ENCODE measurements at places on chromosomes 13 and 19.

- DNase-seq: no peak
These were observed 4.7 kb downstream of the DCLK1 start for GRCh38 chr13:36126491-36126890.

GRCh38 chr13:44734201-44734707, 158.1 kb upstream of the TSC22D1 start:
- peak; percentile 66 for DNase-seq

DNA sequence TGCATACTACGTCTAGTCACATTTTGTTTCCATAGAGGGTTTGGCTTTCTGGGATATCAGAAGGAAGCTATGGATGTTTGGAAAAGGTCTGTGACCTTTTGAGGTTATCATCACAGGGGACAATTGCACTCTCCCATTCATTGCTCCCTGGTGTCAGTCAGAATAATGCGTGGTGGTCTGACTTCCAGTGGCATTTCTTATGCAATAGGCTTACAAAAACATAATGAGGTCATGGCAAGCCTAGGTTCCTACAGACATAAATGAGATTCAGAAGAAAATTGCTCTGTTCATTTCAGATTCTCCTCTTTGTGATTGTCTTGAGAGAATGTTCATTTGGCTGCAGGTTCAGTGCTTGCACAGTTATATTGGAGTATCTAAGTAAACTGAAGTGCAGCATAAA, 54.6 kb downstream of the ARHGAP35 start:
- no peak for DNase-seq

DNA sequence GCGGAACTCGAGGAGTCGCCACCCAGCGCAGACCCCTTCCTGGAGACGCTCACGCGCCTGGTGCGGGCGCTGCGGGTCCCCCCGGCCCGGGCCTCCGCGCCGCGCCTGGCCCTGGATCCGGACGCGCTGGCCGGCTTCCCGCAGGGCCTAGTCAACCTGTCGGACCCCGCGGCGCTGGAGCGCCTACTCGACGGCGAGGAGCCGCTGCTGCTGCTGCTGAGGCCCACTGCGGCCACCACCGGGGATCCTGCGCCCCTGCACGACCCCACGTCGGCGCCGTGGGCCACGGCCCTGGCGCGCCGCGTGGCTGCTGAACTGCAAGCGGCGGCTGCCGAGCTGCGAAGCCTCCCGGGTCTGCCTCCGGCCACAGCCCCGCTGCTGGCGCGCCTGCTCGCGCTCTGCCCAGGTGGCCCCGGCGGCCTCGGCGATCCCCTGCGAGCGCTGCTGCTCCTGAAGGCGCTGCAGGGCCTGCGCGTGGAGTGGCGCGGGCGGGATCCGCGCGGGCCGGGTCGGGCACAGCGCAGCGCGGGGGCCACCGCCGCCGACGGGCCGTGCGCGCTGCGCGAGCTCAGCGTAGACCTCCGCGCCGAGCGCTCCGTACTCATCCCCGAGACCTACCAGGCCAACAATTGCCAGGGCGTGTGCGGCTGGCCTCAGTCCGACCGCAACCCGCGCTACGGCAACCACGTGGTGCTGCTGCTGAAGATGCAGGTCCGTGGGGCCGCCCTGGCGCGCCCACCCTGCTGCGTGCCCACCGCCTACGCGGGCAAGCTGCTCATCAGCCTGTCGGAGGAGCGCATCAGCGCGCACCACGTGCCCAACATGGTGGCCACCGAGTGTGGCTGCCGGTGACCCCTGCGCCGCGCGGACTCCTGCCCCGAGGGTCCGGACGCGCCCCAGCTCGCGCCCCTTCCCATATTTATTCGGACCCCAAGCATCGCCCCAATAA, 2.3 kb downstream of the AMH start:
- DNase-seq: no peak

- no peak for DNase-seq
These were observed 348.8 kb downstream of the SPRY2 start for GRCh38 chr13:79992111-79992510.

DNA sequence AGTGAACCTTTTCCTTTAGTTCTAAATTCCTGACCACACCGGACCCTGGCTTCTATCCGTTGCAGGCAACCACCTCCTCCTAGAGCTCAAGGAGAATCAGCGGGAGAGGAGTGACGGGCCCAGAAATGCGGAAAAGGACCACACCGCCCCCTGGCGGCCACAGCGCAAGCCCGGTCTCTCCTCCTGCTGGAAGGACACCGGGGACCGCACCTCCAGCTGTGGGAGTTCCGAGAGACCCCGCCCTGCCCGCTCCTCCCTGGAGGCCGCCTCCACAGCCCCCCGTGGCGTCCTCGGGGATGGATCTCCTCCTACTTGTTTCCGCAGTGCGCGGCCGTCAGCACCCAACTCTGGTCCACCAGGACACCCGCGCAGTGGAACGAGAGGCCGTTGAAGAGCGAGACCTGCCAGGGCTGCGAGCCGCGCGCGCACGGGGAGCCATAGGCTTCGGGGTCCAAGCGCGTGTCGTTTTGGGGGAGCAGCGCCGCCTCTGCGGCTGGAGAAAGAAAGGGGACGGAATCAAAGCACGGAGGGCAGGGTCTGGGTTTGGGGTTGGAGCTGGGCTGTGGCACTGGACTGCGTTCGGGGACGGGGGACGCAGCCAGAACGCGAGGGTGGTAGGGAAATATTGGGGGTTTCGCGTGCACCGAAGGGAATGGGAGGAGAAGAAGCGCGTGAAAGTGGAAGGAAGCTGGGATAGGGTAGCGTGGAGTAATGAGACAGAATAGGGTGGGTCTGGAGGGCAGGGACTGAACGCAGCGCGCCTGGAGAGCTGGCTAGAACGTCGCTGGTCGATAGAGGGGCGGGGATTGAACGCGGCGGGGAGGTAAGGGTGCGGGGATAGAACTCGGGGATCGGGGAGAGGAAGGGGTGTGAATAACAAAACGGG, 2.5 kb downstream of the KLK10 start:
- peak; percentile 4 for DNase-seq

GRCh38 chr19:27745978-27746542, 1466.9 kb downstream of the UQCRFS1 start:
- no peak for DNase-seq

DNA sequence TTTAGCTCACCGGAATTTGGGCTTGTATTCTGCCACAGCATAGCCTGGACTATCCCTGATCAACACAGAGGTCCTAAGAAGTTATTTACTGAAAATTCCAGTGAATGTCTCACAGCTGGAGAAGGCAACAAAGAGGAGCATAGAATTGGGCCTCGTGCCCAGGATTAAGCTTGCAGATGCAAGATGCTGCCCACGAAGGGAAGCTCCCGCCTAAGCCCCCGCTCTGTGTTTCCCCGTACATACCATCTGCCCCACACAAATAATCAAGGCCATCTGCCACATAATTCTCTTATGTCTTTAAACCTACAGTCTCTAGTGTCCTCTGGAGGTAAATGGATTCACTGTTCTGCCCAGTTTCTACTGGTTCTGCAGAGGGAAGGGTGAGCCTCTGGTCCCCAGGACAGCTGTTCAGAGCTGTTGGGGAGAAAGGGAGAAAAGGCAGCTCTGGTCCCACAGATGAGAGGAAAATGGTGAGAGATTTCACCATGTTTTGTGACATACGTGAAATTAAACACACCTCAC, 7.4 kb upstream of the TPP2 start:
- DNase-seq: peak; percentile 97

DNA sequence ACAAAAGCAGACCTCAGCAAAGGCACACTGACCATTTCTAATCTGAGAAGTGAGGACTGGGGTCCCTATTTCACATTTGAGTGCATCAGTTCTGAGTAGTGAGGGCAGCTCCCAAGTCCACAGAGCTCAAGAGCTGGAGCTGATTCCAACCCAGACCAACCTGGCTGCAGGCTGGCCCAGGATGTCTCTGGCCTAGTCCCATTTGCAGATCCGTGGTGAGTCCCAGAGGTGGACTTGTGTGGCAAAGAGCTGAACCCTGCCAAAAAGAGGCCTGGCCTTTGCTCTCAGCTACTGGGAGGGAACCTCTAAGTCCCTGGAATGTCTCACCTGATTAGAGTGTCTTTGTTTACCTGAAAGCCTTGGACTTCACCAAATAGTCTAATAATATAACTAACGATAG, 14.6 kb downstream of the SIGLEC7 start:
- DNase-seq: no peak

- no peak for DNase-seq
These were observed 25.4 kb downstream of the ZNF558 start for GRCh38 chr19:8806661-8807060.

DNA sequence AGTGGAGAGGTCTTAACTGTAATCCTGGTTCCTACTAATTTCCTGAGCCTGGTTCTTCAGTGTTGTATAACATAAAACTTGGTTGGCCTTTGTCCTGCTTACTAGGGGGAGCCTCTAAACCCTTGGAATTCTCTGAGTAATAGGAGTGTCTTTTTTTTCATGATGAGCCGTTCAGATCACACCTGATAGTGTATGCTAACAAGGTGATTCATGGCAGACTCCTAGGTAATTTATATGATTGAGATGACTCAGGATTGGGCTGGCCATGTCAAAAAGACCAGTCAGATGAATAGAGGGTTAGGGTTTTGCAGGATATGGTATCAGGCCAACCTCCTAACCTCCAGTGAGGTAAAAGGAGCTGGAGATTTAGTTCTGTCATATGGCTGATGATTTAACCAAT, 135.8 kb upstream of the KLF12 start:
- no peak for DNase-seq

GRCh38 chr19:42095814-42096230, 19.9 kb downstream of the ZNF574 start:
- no peak for DNase-seq

DNA sequence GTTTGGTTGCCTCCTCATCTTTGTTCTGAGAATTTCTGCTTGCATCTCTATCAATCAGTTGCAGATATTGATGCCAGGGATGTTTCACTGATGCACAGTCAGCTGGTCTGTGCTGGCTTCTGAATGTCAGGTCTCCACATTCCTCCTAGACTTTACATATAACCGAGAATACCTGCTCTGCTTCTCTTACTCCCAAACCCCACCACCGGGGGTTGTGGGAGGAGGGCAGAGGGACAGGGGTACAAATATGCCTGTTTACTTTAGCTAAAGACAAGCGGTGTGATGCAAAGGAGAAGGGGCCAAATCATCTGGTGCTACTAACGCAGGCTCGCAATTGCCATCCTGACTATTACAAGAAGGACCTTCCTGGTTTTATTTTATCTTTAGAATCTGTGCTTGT, 17.4 kb upstream of the KLHL1 start:
- DNase-seq: no peak

- DNase-seq: no peak
These were observed 50.7 kb downstream of the ACSBG2 start for GRCh38 chr19:6185835-6186834.

DNA sequence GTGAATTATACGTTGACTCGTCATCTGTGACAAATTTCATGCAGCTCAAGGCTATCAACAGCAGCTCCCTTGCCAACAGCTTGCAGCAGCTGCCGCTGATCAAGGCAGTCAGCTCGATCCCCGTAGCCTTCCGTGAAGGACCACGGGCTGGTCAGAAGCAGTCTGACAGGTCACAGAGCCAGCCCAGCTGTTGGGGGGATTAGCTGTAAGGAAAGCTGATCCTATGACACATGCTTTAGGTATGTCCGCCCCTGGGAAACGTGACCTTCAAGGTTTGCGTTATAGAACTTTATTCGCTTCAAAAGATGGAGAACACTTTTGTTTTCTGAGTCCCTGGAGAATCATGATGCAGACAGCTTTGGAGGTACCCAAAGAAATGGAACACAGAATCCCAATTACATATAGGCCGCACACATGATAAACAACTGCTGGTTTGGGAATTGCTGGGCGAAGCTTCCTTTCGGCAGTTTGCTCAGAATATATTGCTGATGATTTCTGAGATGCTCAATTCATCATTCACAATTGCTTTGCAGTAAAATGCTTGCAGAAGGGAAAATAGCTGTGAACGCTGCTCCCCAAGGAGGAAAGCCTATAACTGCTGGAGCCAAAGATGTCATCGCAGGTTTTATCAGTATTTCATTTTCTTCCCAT, 62.6 kb upstream of the USP29 start:
- DNase-seq: no peak

- DNase-seq: no peak
These were observed 30.8 kb downstream of the KLF2 start for GRCh38 chr19:16355293-16356043.

- no peak for DNase-seq
These were observed 104.6 kb downstream of the COL4A2 start for GRCh38 chr13:110411688-110412059.

DNA sequence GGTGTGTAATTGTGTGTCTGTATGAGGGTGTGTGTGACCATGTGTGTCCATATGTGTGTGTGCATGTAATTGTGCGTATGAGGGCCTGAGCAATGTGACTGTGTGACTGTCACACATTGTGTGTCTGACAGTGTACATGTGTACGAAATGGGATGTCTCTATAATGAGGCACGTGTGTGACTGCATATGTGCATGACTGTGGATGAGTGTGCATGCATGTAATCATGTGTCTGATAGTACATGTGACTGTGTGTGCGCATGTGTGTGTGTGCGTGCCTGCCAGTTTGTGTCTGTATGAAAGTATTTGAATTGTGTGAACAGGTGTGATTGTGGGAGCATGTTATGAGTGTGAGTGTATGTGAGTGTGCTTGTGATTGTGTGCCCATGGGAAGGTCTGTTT, 2.2 kb upstream of the ACSBG2 start:
- no peak for DNase-seq

- DNase-seq: no peak
These were observed 31.3 kb downstream of the LTBP4 start for GRCh38 chr19:40632311-40633036.

GRCh38 chr19:54739587-54740497, 1.5 kb downstream of the KIR2DL3 start:
- no peak for DNase-seq

DNA sequence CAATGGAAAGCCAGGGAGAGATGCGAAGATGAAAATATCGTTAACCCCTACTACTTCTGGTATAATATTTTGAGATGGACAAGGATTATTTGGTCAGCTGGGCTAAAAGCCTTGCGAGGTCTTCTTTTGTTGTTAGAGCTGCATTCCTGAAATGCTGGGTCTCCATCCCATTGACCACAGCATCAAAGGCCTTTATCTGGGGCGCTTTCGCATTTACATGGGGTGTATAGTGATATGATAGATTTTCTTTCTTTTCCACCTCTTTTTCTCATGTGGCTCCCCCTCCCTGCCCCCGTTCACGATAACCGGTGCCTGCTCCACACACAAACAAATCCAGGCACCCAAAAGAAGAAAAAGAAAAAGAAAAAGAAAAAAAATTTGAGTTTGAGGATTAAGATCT, 77.5 kb downstream of the ZNF536 start:
- DNase-seq: no peak

GRCh38 chr19:19643158-19644053, at the start of gene GMIP:
GMIP (minus strand) TSS chr19:19643657; CDS start chr19:19643529, 128 bp downstream.
- peak; percentile 44 for DNase-seq

GRCh38 chr13:21675095-21675991, 4.5 kb downstream of the FGF9 start:
- no peak for DNase-seq

GRCh38 chr19:5961969-5962945, 15.7 kb downstream of the RANBP3 start:
- peak; percentile 83 for DNase-seq

GRCh38 chr13:83829810-83830209, 52.5 kb downstream of the SLITRK1 start:
- DNase-seq: no peak

- DNase-seq: no peak
These were observed 890 bp upstream of the ZNF611 start for GRCh38 chr19:52735734-52736133.
